Endodermal cell (in vitro differentiated cells): ENCODE measurements at places on chromosomes 1 and 21. TPM values are rescaled to one million over a fixed set of nuclear protein-coding genes. Genes with fewer than 3 reads are reported as not detected.

The SGIP1 gene
- total RNA-seq = 3.8 to 4.4 TPM (median 4.1 TPM) in 3 replicates

DNA sequence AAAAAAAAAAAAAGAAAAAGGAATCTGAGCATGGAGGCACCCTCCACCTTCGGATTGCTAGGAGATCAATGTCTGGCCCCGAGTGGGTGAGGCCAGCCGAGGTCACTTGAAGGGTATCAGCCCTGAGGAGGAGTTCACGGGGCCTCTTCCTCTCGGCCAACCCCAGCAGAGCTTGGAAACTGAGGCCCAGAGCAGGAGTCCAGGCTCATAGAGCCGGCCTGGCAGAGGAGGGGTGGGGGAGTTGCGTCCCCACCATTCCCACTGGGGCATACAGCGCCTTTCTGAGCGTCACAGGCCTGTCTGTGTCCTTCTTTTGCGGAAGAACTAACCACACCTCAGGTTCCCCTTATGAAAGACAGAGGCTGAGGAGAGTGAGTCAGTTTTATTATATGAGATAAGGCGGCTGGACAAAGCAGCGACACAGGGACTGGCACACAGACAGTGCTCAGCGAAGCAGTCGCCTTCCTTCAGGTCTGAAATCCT lies 17.1 kb upstream of the EPHA2 start:
- no peak for DNase-seq

The PODN gene
- total RNA-seq = 0.56 to 3.0 TPM (median 2.8 TPM) in 3 replicates

The CFHR4 gene
- total RNA-seq = not detected in 3 replicates

GRCh38 chr1:203622486-203622885 lies 4.1 kb upstream of the ATP2B4 start:
- no peak for DNase-seq
